ENCODE measurements at places on chromosomes 5 and 9. TPM values are rescaled to one million over a fixed set of nuclear protein-coding genes. Genes with fewer than 3 reads are reported as not detected.

Gene PCDHB15
- 1.1 TPM for total RNA-seq

Gene TPRN
- 10.5 TPM for total RNA-seq

Gene IER5L
- total RNA-seq = 86.1 TPM

Gene FABP6
- not detected for total RNA-seq

Gene HACD4
- total RNA-seq = 6.8 TPM

Gene PTPRD
- 23.9 TPM for total RNA-seq

Gene FNBP1
- total RNA-seq = 31.8 TPM

- DNase-seq = no peak
Observed at GRCh38 chr9:16412740-16413139, 457.7 kb downstream of the BNC2 start.

DNA sequence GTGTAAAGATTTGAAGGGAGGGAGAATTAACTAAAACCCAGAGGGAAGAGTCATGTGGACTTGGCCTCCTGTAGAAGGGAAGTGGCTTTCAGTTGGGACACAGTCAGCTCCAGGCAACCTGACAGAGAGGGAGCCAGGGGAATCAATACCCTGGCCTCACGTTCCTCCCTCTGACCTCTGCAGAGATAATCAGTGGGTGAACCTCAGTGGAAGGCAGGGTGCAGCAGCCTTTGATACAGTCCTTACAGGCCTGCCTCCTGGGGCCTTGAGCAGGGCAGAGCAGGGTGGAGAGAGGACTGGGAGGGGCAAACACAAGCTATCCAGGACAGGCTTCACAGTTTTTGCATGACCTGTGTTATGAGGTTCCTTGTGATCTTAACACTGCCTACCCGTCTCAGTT is 61.9 kb upstream of the GPBP1 start:
- no peak for DNase-seq

- DNase-seq = peak; percentile 97
Observed at GRCh38 chr9:134326724-134327601, 708 bp downstream of the RXRA start.

DNA sequence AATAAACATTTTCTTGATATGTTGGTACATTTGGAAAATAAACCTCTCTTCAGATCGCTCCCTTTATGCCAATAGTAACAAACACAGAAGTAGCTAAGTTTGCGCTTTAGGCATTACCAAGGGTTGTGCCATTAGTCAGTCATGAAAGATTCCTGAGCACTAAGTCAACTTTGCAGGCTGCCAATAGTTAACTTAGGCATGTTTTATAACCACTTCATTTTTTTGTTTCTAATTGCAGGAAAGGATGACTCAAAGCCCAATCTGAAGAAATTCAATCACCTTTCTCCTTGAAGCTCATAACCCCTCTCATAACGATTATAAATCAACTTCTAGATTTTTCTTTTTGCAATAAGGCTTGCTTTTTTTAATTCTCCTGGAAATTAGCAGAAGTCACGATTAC is 517.0 kb downstream of the AGTPBP1 start:
- DNase-seq = peak; percentile 86

GRCh38 chr9:127548352-127548881 is 63.7 kb upstream of the STXBP1 start:
- DNase-seq = peak; percentile 14

DNA sequence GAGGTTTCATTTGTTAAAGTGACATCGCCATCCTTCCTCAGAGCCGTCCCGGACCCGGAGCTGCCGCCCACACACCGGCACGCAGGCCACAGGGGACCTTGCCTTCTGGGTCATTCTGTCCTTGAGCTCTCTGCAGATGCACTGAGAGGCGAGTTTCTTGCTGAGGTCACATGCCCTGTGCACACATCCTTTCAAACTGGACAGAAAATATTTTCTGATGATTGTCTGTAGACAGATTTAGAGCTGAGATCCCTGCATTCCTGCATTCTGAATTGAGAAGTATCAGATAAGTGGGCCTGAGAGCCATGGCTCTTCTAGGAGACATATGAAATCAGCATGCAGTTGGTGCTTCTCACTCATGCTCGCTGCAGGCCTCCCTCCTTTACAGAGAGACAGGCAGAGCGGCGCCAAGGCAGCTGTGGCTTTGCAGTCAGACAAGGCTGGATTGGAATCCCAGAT is 25.4 kb downstream of the BOD1 start:
- peak; percentile 82 for DNase-seq

- DNase-seq = peak; percentile 89
Observed at GRCh38 chr9:128099231-128099931, 28.1 kb downstream of the PTGES2 start.

- DNase-seq = no peak
Observed at GRCh38 chr5:168624850-168625364, 45.7 kb upstream of the PANK3 start.

DNA sequence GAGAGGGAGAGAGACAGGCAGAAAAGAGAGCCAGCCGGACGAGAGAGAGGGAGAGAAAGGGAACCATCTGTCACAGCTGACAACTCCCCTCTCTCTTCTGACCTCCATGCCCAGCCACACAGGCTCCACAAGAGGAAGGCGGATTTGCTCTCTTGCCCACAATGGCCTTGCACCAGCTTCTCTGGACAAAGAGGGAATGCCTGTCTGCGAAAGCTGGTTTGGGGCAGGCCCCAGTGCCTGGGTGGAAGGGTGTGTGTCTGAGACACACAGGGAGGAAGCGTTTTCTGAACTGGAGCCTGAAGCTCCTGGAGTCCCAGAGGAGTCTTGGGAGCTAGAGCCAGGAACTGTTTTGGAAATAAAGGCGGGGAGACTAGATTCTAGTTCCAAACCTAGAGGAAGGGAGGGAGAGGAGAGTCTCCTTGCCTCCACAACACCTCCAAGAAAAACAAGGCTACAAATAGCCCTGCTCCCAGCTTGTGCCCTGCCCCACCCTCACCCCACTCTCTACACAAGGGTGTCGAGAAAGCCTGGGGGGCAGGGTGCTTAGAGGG is 12.5 kb downstream of the C1QTNF2 start:
- peak; percentile 78 for DNase-seq

DNA sequence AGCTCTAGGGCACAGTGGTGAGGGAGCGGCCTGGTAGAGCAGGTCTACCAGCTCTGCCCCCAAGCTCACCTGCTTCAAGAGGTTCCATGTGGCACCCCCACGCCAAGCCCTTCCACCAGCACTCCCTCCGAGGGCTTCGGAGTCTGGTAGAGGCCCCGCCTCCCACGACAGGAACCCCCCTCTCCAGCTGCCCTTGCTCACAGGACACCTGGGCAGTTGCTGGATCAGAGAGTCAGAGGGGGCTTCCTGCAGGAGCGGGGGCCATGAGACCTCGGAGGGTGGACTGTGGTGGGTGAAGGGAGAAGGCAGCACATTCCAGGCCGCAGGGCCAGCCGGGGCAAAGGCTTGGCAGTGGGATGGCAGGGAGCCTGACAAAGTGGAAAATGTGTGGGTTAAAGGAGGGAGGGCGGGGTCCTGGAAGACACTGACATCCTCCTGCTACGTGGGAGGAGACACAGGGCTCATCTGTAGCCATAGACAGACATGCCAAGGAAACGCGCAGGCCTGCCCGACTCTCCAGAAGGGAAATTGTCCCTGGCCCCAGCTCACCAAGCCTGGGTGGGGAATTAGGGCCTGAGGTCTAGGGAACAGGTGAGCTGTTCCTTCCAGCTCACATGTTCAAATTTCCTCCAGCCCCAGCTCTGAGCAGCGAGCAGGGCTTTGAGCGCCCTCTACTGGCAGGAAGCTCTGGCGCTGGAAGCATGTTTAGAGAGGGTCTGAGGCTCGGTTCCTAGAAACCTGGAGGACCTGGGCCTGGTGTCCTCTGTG is 74.2 kb downstream of the NTNG2 start:
- DNase-seq = peak; percentile 98

DNA sequence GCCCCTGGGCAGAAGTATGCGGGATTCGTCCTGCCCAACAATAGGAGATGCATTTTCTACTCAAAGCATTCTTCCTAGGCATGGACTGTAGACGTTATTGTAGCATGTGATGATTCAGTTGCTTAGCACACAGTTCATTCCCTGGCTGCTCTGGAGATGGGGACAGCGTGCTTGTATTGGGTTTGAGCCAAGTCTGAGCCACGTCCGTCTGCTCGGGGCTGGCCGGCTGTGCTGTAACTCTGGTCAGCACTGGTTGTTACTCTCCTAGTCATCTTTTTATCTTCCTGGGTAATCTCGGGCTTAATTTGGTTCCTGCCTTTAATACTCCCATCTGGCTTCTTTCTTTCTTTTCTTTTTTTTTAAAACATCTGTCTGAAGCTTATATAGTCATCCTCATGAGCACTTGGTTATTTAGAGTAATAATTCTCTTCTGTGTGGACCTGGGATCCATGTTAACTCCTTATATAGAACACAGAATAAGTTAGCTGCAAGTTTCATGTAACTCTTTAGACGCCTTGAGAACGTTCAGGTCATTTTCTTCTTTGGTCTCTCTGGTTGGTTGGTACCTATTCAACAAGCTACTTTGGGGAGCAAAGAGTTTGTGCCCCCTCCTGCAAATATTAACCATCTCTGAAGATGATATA is 118.8 kb upstream of the RPS23 start:
- peak; percentile 90 for DNase-seq

DNA sequence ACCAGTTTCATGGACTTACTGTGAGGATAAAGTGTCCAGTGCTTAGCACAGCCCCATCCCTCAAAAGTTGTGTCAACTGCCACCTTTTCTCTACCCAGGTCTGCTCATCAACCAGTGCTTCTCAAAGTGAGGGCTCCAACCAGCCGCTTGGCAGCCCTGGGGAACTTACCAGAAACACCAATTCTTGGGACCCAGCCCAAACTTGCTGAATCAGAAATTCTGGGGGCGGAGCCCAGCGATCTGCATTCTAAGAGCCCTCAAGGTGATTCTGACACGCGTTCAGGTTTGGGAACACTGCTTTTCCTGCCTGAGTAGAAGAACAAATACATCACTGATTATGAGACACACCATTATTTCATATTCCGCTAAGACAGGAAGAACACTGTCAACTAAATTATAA is 132.0 kb downstream of the NSG2 start:
- no peak for DNase-seq

- peak; percentile 48 for DNase-seq
Observed at GRCh38 chr9:122197882-122198281, 30.9 kb downstream of the LHX6 start.

- DNase-seq = peak; percentile 60
Observed at GRCh38 chr5:1322955-1323802, 21.7 kb downstream of the CLPTM1L start.

DNA sequence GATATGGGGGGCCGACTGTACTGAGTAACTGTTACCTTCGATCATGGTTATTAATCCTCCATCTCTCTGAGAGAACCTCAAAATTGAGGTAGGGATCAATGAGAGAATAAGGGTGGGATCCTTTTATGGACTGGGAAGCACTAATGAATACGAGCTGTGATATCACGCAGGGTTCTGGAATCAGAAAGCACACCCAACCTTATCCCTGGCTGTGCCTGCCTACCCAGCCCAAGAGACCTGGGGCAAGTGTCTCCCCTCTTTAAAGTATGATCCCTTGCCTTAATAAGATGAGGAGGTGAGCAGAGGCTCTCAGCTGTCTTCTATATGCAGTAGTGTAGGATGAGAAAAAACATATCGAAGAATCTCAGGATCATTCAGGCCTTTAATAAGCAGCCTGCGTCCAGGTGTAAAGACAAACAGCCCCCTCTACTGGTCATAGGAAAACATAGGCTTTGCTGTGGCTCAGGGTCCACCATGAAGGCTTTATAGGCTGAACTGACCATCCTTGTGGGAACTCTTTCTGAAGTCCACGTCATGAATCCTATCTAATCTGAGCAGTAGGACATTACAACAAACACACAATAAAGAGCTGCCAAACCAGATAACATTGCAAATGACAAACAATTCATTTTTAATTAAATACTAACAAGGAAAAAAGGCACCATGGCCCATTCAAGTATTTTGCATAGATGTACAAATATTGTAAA is 16.8 kb downstream of the NIPAL4 start:
- no peak for DNase-seq

DNA sequence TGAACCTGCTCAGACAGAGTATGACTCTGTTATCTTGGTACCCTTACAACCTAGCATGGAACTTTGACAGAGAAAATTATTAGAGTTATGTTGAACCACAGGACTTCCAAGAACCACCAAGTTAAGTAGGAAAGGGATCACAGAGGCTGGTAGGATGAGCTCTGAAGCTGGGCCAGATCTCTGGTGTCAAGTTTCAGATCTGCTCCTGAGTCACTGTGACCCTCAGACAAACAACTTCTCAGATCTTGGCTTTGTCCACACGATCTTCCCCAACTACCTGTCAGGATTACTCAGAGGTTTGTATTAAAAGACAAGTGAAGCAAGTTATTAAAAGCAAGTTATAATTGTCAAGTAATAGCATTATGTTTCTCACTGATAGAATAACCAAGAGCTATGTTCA is 189.0 kb downstream of the SEC61B start:
- DNase-seq = no peak

- DNase-seq = no peak
Observed at GRCh38 chr5:6446626-6447309, 1.9 kb upstream of the UBE2QL1 start.

DNA sequence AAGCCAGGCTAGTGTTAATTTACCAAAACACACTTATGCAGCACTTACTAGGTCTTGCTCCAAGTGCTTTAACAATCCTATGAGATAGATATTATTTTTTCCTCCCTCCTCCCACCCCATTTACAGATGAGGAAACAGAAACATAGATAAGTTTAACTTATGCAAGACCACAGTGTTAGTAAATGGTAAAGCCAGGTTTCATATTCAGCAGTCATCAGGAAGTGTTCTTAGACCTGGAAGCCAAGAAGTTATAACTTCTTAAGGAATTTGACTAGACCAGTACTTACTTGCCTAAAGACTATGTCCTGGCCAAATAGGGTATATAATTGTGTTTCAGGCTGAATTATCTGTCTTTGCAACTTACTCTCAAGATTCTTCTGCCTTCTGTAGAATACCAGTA is 15.9 kb downstream of the ABHD17B start:
- DNase-seq = peak; percentile 21

GRCh38 chr9:12640016-12640587 is 53.1 kb upstream of the TYRP1 start:
- DNase-seq = no peak

Measured in osteoblast (primary cell).